ENCODE measurements at places on chromosomes 13 and 19.

DNA sequence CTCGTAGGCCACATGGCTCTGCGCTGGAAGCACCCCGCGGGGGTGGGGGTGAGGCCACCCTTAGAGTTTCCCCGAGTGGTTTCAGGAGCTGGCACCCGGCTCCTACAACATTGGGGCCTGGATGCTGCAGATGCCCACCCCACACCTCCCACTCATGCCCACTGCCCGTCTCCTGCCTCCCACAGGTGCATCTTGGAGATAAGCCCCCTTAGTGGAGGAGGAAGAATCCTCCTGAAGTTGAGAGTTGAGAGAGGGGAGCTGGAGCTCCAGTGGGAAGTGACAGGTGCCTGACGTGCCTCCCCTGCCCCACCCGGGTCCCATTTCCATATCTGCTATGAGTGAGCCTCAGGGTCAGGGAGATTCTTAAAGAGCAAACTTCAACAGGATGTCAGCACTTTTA, 341.3 kb downstream of the TEX29 start:
- no peak for DNase-seq

GRCh38 chr13:79336966-79337365, 69.1 kb downstream of the RBM26 start:
- no peak for DNase-seq

DNA sequence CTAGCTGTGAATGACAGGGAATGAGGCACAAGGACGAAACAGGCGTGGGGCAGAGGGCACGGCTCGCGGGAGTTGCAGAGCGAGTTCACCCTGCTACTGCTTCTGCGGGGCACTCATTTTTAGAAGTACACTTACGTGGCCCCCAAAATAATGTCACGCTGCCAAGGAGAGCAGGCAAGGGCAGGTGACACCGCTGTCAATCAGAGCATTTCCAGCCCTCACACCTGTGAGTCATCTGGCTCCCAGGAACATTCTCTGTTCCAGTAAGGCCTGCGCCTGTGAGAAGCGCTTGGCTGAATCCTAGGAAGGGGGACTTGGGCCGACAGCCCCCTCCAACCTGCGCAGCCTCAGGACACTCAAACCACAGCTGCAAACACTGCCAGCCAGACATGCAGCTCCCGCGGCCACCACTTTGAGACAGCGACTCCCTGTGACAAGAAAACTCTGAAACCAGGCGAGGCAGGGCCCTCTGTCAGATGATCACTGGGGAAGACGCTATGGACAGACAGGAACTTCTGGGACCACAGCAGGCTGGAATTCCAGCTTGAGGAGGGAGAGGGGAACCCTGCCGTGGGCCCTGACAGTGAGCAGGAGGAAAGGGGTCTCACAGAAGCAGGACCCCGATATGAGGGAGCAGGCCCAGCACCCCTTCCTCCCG, 12.7 kb downstream of the DOT1L start:
- DNase-seq = no peak

- no peak for DNase-seq
Observed at GRCh38 chr13:47119575-47120235, 222.9 kb upstream of the HTR2A start.

- peak; percentile 95 for DNase-seq
Observed at GRCh38 chr19:18388100-18388959, 2.4 kb downstream of the GDF15 start.

DNA sequence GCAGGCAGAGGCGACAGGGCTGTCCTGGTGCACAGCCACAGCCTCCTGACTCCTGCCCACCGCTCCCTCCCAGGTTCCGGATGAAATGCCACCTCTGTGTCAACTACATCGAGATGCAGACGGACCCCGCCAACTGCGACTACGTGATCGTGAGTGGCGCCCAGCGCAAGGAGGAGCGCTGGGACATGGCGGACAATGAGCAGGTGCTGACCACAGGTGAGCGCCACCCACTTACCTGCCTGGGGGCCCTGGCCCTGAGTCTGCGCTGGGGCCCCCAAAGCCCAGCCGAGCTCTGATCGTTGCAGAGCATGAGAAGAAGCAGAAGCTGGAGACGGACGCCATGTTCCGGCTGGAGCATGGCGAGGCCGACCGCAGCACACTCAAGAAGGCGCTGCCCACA, 5.5 kb upstream of the MRI1 start:
- DNase-seq = no peak

DNA sequence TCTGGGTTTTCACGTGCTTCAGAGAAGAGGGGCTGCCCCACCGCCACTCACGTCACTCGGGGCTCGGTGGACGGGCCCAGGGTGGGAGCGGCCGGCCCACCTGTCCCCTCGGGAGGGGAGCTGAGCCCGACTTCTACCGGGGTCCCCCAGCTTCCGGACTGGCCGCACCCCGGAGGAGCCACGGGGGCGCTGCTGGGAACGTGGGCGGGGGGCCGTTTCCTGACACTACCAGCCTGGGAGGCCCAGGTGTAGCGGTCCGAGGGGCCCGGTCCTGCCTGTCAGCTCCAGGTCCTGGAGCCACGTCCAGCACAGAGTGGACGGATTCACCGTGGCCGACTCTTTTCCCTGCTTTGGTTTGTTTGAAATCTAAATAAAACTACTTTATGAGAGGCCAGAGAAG, 2.2 kb upstream of the GZMM start:
- DNase-seq = no peak

Measured in suppressor macrophage (primary cell).